Activated CD8-positive, alpha-beta memory T cell treated with anti-CD3 and anti-CD28 coated beads for 24 hours (primary cell): ENCODE measurements at places on chromosomes 1 and 21.

- no peak for DNase-seq
Observed at GRCh38 chr21:15682977-15683376, 46.8 kb upstream of the USP25 start.

DNA sequence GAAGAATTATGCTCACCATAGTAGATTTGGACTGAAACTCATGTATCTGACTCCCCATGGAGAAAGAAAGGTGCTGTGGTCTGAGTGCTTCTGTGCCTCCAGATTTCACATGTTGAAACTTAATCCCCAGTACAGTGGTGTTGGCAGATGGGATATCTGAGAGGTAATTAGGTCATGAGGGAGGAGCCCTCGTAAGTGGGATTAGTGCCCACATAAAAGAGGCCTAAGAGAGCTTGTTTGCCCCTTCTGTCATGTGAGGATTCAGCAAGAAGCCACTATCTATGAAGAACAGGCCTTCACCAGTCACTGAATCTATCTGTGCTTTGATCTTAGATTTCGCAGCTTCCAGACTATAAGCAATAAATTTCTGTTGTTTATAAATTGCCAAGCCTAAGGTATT, 150.1 kb downstream of the PLPP3 start:
- DNase-seq: no peak

DNA sequence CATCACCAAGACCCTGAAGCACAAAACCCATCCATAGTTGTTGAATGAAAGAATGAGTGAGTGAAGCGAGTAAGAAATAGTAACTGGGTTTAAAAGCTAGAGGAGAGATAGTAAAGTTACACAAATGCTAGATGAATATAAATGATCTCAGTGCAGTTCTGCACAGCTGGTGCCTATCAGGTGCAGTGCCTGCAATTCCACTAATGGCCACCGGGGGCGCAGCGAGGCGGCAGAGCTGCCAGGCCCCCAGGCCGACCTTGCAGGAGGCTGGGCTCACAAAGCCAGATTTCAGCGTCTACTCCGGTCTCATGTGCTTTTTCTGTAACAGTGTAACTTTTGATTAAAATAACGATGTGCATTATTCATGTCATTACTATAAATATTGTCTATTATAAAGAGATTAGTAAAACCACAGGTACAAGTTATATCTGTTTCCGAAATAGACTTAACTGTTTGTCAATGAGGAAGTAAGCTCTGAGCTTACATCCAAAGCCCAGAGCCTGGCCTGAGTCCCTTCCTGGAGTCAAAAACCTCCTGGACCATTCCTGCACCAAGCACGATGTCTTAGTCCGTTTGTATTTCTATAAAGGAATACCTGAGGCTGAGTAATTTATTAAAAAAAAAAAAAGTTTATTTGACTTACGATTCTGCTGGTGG, 477.6 kb downstream of the NPHP4 start:
- DNase-seq: peak; percentile 89

- DNase-seq: no peak
Observed at GRCh38 chr1:222791006-222791710, 23.7 kb upstream of the DISP1 start.

DNA sequence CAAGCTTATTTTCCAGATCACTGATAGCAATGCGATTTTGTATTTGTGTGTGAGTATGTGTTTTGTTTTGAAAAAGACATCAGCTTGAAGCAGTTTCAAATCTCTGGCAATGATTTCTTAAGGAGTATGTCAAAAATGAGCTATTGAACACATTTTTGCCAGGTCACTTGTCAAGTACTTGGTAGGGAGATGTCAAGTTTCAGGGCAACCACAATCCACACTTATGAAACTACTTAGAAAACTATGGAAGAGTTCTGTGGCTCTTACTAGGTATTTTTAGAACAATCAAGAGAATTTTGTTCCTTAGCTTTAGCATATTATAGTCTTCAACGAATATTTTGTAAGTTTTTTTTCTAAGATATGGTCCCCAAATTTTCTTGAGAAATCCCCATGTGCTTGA, 318.8 kb upstream of the ZRANB2 start:
- no peak for DNase-seq

GRCh38 chr1:27011058-27011764, 1.4 kb downstream of the TENT5B start:
- no peak for DNase-seq

GRCh38 chr1:167121375-167122120, 27.7 kb downstream of the STYXL2 start:
- DNase-seq: peak; percentile 73

DNA sequence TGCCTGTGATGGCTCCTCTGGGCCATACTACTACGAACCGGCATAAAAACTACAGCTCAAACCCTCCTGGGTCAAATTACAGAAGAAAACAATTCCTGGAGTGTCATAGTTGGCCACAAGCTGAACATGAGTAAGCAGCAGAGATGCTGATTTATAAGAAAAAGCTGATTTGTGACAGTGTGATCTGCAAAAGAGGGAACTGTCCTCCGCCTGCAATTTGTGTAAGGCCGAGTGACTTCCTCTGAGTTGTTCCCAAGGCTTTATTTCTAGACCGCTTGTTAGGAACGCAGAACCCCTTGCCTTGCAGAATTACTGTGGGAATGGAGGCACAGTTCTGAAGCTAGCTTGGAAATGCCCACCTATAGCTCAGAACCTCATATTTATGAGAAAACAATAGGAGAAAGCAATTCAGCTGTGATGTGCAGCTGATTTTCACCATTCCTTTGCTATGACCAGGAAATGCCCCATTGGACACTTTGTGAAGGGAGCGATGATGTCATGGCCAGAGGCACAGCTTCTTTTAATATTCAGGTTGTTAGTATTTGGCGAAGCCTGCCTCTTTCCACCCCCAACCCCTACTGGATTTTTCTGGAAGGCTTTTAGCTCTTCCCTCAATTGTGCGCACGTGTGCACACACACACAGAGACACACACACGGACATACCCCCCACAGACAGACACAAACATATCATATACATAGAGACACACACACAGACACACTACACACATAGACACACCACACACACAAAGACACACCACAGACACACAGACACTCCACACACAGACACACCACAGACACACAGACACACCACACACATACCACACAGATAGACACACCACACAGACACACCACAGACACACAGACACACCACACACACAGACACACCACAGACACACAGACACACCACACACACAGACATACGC, 47.6 kb downstream of the IER5 start:
- no peak for DNase-seq

DNA sequence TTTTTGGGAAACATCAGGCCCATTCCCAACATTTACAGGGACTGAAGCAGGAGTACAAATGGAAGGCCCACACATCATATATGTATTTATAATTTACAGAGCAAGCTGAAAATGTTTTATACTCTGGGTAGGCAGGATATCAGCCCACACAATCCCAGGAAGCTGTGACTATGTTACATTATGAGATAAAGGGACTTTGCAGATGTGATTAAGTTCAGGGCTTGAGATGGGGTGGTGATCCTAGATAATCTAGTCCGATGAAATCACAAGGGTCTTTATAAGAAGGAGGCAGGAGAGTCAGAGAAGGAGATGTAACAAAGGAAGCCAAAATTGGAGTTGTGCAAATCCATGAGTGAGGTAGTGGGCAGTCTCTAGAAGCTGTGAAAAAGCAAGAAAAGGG, 160.5 kb downstream of the PDE4B start:
- DNase-seq: no peak

GRCh38 chr1:79364896-79365295, 358.4 kb upstream of the ADGRL4 start:
- no peak for DNase-seq

- no peak for DNase-seq
Observed at GRCh38 chr1:56050911-56051310, 528.5 kb downstream of the PLPP3 start.

DNA sequence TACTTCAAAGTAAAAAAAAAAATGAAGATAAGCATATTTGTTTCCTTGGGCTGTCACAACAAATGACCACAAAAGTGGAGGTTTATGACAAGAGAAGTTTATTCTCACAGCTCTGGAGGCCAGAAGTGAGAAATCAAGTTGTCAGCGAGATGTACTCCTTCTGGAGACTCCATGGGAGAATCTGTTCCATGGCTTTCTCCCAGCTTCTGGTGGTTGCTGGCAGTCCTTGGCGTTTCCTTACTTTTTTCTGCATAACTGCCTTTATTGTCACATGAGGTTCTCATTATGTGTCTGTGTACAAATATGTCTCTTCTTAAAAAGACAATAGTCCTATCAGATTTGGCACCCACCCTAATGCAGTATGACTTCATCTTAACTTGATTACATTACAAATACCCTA, 398.3 kb downstream of the KCNT2 start:
- no peak for DNase-seq

DNA sequence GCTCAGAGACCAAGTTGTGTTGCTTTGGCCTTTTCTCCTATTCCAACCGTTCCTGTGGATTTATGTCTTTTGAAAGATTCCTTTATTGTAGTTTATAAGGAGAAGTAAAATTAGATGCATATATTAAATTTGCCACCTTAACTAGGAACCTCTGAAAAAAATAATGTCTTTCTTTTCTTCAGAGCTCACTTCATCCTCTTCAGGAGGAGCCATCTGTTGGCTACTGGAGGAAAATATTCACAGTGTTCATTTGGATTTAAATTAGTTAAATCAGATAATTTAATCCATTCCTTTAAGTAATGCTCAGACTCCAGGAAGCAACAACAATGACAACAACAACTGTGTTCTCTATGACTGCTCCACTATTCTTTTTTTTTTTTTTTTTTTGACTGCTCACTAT, 164.0 kb downstream of the FASLG start:
- no peak for DNase-seq

DNA sequence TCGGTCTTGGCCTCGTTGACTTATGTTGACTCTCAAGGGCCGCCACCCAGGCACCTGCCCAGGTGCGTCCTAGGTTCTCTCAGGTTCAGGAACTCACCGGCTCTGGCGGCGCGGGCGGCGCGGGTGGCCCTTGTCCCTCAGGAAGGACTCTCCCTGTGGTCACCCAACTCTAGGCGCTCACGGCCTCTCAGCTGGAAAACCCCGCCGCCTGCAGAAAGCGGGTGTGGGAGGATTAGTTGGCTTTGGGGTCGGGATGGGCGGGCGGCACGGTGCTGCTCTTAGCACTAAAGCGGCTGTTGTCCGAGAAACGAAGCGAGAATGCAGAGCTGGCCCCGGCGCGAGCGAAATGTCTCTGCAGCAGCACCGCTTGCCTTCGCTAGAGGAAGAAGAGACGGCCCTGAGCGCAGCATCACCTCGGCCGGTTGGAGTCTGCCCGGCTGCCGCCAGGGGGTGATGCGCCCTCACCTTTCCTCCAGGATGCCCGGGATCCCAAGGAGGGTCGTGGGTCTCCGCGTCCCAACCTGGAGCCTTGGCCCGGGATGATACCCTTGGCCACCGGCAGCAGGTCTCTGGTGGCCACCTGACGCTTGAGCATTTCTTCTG, 8.1 kb upstream of the TADA1 start:
- DNase-seq: peak; percentile 62

DNA sequence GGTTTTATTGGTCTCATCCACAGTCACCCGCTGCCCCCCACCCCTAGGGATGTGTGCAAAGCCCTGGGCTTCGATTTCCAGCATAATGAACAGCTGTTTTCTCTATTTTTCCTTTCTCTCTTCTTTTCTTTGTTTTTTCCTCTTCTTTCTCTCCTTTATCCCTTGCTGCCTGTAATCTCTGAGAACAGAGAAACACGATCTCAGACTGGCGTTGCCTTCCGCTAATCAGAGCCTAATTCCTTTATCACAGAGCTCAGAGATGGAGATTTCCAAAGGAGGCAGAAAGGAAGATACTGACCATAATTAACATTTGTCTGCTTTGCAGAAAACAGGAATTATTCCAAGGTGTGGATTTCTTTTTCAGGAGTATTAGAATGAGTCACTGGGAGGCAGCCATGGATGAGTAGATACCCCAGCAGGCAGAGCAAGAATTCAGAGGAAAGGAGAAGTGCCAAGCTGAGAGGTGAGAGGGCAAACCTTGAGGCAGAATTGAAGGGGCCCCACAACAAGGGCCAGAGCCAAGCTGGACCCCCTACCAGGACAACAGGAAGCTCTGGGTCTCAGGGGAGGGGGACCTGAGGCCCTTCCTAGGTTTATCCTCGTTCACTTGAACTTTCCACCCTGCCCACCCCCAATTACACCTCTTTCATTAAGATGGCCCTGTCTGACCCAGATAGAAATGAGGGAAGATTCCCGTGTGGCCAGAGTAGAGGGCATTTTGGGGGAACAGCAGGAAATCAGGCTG, 33.3 kb downstream of the MATN1 start:
- no peak for DNase-seq

GRCh38 chr1:30965924-30966599, 57.5 kb upstream of the SDC3 start:
- DNase-seq: no peak

DNA sequence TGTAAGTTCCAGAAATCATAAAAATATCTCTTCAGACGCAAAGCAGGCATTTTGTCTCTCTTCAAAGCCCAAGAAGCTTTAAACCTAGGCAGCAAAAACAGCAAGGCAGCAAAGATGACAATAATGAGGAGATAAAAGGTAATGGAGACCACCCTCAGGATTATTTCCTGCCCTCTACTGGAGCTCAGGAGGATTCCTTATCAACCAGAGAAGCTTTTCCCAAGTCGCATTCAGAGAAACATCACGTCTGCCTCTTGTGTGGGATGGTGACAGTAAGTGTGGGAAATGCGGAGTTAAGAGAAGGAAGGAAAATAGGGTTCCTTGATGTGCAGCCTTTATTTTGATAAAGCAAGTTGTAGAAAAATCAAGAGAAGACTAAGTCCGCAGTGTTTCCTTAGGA, 365.8 kb downstream of the RGS7 start:
- DNase-seq: no peak

DNA sequence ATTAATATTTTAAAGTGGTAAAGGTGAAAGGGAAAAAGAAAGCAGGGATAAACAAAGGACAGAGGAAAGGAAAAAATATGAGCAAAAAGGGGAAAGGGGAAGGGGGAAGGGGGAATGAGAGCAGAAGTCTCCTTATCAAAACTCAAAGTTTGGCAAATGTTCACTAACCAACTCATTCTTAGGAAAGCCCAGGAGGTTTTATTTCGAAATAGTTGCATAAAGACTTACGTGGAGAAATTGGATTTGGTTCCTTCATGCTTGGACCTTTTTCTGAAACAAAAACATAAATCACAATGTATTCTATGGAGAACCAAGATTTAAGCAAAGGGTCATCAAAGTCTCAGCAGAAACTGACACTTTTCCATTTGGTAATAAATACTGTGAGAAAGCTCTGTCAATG, 188.1 kb downstream of the TGFBR3 start:
- no peak for DNase-seq
